Hypothalamus (tissue), 51 donors: ENCODE measurements at places on chromosomes 5 and 9.

- DNase-seq: no peak
Observed at GRCh38 chr9:21570643-21571275, 88.6 kb upstream of the IFNE start.

DNA sequence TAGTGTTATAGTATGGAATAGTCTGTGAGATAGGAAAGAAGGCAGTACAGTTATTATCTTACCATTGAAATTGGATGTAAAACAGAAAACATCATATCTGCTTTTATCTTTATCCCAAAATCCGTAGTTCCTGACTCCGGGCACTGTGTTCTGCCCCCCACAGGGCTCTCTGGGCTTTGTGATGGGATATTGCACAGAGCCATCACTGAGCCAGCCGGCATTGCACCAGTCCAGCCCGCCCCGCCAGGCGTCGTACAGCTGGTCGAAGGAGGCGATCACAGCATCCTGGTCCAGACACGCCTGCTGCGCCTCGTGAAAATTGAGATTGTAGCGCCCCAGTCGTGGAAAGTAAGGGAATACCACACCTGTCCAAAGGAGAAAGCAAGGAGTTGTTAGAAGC lies 76.4 kb downstream of the HAPLN1 start:
- no peak for DNase-seq

DNA sequence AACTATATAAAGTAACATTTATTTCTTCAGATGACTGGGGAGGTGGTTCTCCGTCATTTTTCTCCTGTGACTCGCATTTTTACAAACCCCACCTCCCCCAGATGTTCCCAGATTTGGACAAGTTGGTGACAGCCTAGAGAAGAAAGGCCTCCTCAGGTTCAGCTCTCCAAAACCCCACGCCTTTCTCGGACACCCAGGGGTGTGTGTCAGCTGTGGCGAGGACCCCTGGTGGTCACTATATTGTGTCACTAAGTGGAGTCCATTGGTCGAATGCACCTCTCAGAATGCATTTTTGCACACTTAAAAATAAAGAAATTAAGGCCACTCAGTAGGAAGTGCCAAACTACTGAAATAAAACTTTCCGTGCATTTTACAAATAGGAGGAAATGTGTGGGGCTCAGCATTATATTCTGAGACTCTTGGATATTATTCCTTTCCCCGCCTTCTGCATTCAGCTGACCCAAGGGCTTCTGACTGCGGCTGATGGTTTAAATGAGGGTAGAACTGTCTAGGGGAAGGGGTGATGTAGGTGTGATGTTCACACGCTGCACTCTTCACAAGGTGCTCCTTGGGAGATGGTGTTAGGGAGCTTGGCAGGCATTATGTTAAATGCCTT lies 47.6 kb downstream of the ACO1 start:
- no peak for DNase-seq

DNA sequence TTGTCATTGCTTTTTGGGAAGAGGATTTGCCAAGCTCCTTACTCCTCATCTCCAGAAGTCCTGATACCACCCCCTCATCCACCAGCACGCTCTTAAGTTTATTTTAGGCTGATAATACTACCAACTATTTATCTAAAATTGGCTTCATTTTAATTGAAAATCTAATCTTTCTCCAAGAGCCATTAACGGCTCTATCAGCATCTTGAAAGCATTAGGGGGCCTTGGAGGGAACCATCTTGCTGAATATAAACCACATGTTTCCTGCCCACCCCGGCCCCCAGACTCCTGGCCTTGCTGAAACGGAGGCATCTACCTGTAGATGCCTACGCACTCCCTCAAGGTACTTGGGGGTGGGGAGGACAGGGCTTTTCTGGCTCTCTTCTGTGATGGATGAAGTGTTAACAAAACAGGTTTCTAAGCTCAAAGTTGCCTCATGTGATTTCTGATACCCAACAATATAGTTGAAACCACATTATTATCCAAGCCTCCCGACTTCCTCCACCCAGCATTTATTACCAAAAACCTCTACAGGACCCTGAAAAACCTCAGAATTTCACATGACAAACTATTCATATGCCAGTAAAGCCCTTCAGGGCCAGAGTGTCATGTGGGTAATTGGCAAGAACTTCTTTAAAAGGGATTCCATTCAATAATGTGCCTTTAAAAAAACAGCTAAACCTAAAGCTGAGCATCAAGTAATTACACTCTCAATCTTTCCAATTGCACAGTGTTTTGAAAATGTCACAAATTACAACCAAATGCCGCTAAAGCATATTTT lies 96.7 kb downstream of the SAXO1 start:
- DNase-seq: no peak

GRCh38 chr5:138647261-138647788 lies 72.1 kb upstream of the HSPA9 start:
- no peak for DNase-seq

GRCh38 chr9:118034701-118035100 lies 330.5 kb downstream of the TLR4 start:
- no peak for DNase-seq

- no peak for DNase-seq
Observed at GRCh38 chr5:113376640-113377039, 58.1 kb downstream of the TSSK1B start.

DNA sequence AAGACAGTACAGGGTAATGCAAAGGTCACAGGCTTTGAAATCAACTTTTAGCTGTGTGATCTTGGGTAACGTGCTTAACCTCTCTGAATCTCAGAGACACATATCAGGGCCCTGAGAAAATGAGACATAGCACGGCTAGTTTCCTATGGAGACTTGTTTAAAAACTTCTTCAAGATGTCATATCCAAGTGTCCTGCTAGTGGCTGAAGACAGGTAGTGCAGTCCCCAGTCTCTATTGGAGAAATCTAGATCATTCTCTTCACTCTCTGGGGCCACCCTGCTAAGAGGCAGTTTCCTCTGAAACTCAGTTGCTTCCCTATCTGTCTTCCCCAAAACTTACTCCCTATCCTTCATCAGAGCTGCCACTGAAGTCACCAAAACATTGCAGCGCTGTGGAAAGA lies 30.3 kb upstream of the GRXCR2 start:
- DNase-seq: no peak

GRCh38 chr5:77707791-77708190 lies 68.3 kb downstream of the TBCA start:
- DNase-seq: no peak
